CD4-positive, alpha-beta memory T cell (primary cell): ENCODE measurements at places on chromosomes 7 and 10.

- no peak for DNase-seq
Measured at GRCh38 chr10:116476461-116476860, 48.8 kb downstream of the PNLIPRP3 start.

DNA sequence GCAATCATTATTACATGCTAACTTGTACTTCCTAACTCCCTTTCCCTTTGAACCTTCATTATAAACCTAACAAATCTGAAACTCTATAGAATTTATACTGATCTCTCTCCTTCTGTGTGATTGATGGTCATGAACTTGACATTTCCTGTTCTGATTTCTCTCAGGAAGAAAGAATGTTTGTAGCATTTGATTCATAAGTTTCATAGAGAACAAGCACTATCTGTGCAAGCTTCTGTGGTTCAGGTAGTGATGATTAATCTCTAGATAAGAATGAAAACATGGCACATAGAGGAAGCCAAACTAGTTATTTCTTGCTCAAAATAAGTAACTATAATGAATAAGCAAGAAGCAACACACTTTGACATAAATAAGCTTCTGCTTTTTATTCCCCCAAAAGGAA, 34.2 kb downstream of the TFPI2 start:
- no peak for DNase-seq

DNA sequence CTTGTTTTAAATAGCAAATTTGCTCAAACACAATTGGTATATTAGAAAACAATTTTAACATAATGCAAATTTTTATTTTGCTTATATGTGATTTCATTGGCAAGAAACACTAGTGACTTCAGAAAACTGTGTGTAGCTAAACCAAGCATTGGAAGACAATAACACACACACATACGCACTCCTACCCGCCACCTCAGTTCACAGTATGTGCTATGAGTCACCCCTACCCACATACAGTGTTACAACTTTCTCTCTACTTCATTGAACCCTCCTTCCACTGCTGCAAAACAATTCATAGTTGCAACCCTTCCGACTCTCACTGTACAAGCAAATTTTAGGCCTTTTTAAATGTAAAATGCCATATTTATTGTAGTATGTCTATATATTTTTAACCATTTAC, 119.9 kb upstream of the THSD7A start:
- DNase-seq = no peak

DNA sequence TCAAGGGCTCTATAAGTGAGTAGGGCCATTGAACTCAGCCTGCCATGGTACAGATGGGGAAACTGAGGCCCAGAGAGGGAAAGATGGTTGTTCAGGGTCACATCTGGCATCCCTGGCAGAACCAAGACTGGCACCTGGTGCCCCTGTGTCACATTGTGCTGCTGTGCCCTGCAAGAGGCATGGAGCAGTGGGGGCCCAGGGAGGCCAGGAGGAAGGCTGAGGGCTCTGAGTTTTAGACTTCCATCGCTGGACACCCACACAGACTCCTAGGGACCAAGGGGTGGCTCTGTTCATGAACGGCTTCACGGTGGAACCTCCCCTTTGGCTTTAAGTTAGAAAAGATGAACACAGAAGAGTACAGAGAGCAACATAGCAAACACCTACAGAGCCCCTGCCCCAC, 66.7 kb upstream of the AQP1 start:
- no peak for DNase-seq

GRCh38 chr10:63759335-63759734, 238.1 kb downstream of the REEP3 start:
- DNase-seq = no peak

DNA sequence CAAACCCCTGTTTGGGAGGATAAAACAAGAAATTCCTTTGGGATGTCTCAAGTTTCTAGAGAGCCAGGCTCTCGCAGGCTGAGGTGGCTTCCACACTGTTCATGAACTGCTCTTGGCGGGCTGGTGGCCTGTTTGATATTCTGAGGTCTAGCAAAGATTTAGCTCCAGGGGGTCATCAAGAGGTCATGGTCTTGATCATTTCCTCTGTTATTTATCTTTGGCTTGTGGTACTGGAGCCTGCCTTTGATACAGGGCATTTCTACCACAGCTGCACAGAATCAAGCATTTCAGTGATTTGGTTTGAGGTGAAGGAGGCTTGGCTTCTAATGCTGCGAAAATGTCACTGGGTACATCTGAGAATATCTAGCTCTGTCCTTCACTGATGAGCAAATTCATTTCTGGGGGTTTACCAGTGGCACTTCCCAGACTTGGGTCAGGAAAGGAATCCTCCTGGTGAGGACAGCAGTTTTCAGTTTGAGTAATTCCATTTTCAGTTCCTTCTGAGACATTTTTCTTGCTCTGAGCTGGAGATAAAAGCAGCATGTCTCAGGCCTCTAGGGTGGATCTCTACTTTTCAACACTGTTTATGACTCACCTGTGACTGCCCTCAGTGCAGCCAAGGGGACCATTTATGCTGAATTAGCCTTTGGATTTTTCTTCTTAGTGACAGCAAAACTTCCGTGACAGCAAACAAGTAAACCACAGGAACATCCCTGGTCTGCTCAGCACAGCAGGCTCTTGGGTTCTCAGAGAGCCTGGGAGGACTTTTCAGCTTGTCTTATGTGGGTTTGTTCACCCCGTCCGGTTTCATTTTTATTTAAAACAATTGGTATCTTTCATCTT, 312.0 kb downstream of the RNLS start:
- DNase-seq = peak; percentile 75

DNA sequence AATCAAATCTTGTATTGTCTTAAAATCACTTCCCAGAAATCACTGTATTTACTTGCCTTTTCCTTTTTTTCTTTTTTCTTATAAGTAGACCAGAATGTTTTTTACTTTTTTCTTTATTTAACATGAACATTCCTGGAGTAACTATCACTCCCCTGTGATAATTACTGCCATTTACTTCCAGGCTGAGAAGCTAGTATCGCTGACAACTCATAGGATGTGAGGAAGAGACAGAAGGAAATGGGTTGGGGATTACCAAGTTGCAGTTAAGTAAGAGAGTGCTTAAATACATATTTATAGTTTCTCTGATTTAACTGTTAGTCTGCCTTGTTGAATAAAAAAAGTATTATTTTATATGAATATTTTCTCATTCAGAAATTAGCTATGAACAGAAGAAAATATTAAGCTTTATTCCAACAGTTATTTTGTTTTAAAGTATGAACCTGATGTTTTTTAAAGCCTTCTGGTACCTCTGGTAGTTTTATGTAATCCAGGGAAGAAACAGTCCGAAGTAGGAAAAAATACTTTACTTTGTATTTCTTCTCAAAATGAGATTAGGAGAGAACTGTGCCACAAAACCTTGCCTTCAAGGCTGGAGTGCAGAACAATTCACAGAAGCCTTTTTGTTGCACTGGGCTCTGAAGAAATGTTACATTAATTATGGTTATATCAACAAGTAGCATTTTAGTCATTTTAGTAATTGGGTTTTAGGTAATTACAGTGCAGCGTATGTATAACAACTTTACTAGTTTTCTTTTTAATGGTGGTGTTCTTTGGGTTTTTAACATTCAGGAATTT, 72.8 kb downstream of the SHOC2 start:
- DNase-seq = no peak

GRCh38 chr10:22042557-22043326, 39.2 kb upstream of the DNAJC1 start:
- DNase-seq = no peak

GRCh38 chr7:29126804-29127203, 19.5 kb downstream of the CPVL start:
- DNase-seq = no peak

- no peak for DNase-seq
Measured at GRCh38 chr10:106872176-106872575, 292.3 kb downstream of the SORCS1 start.

DNA sequence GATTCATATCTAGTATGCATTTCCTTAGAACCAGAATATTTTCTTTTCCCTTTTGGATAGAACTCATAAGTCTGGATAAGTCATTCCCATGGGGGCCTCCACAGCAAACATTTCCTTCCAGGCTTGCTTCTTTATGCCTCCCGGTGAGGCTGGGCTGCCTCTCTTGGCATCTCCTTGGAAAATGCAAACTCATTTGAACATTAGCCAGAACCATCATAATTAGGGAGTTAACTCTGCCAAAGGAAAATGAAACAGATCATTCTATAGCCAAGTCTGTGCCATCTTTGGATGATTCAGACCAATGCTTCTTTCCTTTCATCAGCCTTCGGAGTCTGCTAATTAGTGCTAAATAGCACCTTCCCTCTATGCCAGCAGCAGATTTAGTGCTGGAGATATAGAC, 81.1 kb downstream of the PLPP4 start:
- no peak for DNase-seq

GRCh38 chr7:157565201-157565626, 228.4 kb downstream of the DNAJB6 start:
- DNase-seq = no peak

- no peak for DNase-seq
Measured at GRCh38 chr10:125684581-125684980, 1.6 kb upstream of the TEX36 start.

DNA sequence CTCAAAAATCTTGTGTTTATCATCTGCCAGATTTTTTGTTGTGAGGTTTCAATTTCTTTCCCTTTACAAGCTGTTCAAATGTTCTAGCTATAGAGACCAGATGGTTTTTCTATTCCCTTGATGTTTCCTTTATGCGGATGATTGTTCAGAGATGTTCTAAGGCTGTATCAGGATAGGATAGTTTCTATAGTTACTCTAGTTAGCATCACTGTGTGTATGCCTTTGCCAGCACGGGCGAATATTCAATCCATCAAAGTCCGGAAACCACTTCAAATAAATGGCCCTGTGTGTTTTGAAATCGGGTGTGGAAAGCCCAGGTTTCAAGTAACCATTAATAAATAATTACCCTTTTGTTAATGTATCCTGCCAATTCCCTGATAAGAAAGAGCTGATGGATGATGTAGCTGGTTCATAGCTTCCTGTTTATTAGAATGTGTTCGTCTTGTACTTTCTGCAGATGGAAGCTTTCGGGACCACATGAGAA, 149.8 kb upstream of the PRKCQ start:
- DNase-seq = no peak

GRCh38 chr10:88193018-88193417, 329.6 kb downstream of the PTEN start:
- no peak for DNase-seq

DNA sequence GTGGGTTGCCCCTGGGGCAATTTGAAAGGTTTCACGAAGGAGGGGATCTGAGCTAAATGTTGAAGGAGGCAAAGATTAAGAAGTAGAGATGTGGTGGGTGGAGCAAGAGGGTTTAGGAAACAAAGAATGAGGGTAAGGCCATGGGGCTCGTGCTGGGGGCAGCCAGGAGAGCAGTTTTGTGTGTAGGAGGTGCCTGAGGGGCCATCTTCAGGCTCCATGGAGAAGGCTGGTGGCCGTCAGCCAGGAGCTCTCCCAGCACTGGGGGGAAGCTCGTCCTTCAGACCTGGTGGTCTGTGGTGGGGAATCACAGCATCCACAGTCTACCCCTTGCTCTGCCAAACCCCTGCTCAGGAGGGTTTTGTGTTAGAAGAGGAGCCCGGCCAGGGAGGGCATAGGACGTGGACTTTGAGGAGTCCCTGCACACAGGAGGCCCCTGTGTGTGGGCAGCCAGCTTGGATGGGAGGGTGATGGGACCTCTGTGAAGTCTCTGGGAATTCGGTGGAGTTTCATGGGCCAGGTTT, 11.8 kb upstream of the CXCL12 start:
- no peak for DNase-seq
